Myometrial cell (primary cell): ENCODE measurements at places on chromosomes 6 and 20. TPM values are rescaled to one million over a fixed set of nuclear protein-coding genes. Genes with fewer than 3 reads are reported as not detected.

The SPEF1 gene
- 4.6 TPM in 1 of 2 replicates, not detected in the other for total RNA-seq

The PLCB4 gene
- not detected in 2 replicates for total RNA-seq

The WDR27 gene
- 14.4 and 17.0 TPM in 2 replicates for total RNA-seq

The C6orf132 gene
- 3.0 and 6.9 TPM in 2 replicates for total RNA-seq

The SLC24A3 gene
- 0.29 and 1.2 TPM in 2 replicates for total RNA-seq

The FILIP1 gene
- total RNA-seq, result not detected in 2 replicates

The LY6G5C gene
- 0.29 and 1.1 TPM in 2 replicates for total RNA-seq

The FAM83B gene
- total RNA-seq, result not detected in 2 replicates

The RPRD1B gene
- total RNA-seq, result 15.6 and 17.2 TPM in 2 replicates

The TAF8 gene
- total RNA-seq, result 15.9 and 23.6 TPM in 2 replicates

The CFB gene
- 0.86 and 1.6 TPM in 2 replicates for total RNA-seq

The WASF1 gene
- total RNA-seq, result 4.6 and 9.7 TPM in 2 replicates

The DNAH8 gene
- not detected in 2 replicates for total RNA-seq

The SLC35F1 gene
- total RNA-seq, result under 0.01 TPM in 1 of 2 replicates, not detected in the other
